Stimulated activated CD4-positive, alpha-beta T cell treated with anti-CD3 and anti-CD28 coated beads, Interleukin-2, amount 100 ng/mL, for 24 hours (primary cell): ENCODE measurements at places on chromosomes 2 and 18.
A peak's percentile ranks its signal among the peaks of the same experiment; 100 is the strongest.

GRCh38 chr2:44354761-44355160 is 6.5 kb downstream of the PREPL start:
- DNase-seq = no peak

DNA sequence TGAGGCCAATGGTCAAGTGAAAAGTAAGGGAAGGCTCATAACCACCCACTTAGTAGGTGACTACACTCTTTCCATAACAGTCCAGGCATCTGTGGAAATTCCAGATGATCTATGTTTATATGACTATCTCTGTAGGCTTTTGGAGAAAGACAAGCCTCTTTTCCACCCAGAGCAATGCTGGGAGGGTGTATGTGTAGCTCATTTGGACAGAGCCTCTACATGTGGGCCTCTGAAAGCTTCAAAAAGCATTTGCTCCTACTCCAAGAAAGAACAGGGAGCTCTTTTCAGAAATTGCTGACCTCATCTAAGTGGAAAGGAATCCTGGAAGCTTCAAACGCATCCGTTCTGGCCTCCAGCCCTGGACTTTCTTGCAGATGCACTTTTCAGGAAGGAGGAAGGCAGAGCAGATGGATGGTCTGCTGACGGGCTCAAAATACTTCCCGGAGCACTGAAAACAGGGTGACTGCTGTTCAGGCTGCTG is 308.7 kb downstream of the LRATD1 start:
- no peak for DNase-seq

DNA sequence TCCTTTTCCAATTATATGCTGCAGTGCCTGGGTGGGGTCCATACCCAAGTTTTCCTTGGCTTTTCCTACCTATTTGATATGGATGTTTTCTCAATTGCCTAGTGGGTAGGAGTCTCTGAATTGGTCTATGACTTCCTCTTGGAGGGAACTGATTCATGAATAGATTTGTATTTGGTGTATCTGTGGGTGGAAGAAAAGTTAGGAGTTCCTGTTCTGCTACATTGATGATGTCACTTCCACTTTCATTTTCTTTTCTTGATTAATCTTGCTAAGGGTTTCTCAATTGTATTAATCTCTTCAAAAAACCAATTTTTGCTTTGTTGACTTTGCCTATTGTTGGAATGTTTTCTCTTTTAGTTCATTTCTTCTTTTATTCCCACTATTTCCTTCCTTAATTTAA is 37.4 kb upstream of the SLC9A2 start:
- DNase-seq = no peak

DNA sequence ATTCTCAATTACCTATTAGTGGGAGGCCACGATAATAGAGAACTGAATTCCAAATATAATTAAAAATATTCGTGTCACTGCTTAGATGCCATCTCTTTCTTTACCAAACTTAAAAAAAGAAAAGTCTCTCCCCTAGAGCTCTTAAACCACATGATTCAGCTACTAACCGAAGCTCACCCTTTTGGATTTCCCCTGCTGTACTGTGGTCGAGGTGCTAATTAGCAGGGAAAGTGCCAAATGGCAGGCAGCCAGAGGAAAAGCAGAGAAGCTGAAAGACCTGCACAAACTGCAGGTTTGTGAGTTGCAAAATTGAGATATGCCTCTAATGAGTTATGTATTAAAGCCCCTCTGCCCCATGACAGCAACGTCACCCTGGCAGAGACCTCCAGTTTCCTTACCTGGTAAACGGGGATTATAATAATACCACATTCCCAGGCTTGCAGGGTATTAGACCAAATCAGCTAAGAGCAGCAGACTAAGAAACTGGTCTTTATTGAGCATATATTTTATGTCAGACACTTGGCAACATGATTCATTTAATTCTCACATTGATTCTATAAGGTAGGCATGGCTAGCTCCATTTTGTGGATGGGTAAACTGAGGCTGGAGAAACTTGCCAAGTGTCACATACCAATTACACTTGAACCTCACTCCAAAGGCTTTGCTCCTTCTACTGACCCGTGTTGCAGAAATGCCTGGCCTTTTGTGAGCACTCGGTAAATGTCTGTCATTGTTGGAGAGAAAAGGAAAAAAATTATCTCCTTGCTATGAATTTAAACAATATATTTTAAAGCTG is 259.7 kb downstream of the LPIN1 start:
- DNase-seq = peak; percentile 69

GRCh38 chr2:140589696-140590095 is 1541.1 kb downstream of the LRP1B start:
- no peak for DNase-seq

DNA sequence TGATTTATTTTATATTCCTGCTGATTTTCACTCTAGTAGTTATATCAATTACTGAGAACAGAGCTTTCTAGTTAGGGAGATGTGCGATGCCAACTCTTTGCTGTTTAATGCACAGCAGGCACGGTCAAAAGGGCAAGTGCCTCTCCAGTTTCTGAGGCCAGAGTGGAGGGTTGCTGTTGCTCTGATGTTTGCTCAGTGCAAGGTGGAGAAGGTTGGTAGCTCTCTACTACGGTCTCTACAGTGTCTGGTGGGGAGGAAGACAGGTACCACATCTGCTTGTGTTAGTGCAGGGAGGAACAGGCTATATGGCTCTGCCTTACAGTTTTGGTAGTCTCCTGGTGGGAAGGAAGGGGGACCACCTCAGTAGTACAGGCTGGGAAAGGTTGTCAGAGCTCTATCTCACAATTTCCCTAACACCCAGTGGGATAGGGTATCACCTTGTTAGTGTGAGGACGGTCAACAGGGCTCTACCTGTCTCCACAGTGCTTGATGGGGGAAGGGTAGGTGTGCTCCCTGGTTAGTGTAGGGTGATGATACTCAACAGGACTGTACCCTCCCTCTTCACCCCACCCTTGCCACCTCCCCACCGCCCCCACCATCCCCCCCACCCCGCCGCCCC is 85.9 kb downstream of the FANCL start:
- no peak for DNase-seq

GRCh38 chr2:235026649-235027557 is 75.1 kb downstream of the SH3BP4 start:
- DNase-seq = no peak

GRCh38 chr18:63192126-63192884 is 127.3 kb downstream of the BCL2 start:
- no peak for DNase-seq

DNA sequence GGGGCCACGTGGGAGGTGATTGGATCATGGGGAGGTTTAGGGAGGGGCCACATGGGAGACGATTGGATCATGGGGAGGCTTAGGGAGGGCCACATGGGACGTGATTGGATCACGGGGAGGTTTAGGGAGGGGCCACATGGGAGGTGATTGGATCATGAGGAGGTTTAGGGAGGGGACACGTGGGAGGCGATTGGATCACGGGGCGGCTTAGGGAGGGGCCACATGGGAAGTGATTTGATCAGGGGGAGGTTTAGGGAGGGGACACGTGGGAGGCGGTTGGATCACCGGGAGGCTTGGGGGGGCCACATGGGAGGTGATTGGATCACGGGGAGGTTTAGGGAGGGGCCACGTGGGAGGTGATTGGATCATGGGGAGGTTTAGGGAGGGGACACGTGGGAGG is 22.5 kb upstream of the SALL3 start:
- DNase-seq = no peak

DNA sequence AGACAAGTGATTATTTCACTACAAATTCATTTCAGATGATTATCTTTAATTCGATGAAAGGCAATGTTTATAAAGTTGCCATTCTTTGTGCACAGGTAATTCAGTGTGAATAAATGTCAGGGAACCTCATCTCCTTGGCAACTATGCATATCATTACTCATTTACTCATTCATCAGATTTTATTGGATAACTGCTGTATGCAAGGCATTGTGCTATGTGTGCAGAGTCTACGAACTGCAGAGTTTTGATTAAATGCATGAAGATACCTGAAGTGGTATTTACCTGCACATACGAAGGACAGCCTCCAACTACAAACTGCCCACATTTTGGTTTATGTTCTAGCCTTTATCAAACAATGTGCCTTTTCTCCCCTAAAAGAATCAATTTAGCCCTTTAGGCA is 3.5 kb downstream of the RND3 start:
- DNase-seq = no peak

- DNase-seq = no peak
Observed at GRCh38 chr2:132415915-132416722, 486 bp upstream of the GPR39 start.
